GDM1 (cell line): ENCODE measurements at places on chromosomes 6 and 20.
A peak's percentile ranks its signal among the peaks of the same experiment; 100 is the strongest.

DNA sequence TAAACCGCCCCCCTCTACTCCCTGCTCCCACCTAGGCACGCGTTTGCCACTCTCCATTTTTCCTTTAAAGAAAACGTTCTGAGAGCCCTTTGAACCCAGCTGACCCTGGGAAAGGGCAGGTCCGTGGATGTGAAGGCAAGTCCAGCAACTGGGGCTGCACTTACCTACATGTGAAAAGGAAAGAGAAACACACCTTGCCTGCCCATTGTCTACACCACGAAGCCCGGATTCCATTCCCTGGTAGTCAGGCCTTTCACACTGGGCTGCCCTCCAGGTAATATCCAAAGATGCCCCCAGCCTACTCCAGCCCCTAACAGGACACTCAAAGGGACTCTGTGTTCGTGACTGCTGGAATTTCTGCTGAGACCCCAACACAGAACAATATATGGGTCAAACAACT is 94.4 kb downstream of the CD83 start:
- DNase-seq, result no peak

- DNase-seq, result no peak
Measured at GRCh38 chr6:157263146-157263545, 60.2 kb downstream of the TMEM242 start.

DNA sequence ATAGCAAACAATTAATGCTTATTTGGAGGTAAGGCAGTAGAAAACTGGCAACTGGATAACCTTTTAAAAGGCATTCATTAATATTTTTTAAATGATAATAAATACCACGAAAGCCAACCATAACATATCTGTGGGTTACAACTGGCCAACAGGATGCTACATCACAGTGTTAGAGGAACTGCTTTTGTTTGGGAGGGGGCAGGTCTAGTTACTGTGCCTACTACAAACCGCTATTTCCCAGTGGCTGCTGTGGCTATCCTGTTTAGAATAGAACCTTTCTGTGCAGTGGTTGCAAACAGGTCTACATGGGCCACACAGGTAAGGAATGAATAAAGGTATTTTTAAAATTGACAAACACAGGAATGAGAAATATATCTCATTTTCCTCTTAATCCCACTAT is 976 bp downstream of the PIGT start:
- no peak for DNase-seq

DNA sequence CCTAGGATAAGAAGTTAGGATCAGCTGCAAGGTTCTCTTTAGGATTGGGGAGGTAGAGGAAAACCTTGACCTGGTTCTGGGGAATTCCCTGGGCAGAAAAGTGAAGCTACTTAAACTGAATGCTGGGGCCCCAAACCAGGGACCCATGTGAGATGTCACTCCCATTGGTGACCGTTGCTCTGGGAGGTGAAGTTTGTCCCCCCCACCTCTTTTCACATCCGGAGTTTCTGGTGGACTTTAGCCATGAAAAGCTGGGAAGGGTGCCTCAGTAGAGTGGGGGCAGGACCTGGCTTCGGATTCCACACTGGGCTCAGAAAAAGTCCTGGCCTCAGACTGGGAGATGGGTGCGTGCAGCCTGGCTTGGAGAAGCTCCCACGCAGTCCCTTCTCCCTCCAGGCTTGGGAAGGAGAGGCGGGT is 13.2 kb downstream of the TJAP1 start:
- DNase-seq, result no peak

GRCh38 chr20:25470045-25470444 is 62.6 kb downstream of the GINS1 start:
- no peak for DNase-seq

- no peak for DNase-seq
Measured at GRCh38 chr6:130699742-130700141, 127.5 kb upstream of the SMLR1 start.

DNA sequence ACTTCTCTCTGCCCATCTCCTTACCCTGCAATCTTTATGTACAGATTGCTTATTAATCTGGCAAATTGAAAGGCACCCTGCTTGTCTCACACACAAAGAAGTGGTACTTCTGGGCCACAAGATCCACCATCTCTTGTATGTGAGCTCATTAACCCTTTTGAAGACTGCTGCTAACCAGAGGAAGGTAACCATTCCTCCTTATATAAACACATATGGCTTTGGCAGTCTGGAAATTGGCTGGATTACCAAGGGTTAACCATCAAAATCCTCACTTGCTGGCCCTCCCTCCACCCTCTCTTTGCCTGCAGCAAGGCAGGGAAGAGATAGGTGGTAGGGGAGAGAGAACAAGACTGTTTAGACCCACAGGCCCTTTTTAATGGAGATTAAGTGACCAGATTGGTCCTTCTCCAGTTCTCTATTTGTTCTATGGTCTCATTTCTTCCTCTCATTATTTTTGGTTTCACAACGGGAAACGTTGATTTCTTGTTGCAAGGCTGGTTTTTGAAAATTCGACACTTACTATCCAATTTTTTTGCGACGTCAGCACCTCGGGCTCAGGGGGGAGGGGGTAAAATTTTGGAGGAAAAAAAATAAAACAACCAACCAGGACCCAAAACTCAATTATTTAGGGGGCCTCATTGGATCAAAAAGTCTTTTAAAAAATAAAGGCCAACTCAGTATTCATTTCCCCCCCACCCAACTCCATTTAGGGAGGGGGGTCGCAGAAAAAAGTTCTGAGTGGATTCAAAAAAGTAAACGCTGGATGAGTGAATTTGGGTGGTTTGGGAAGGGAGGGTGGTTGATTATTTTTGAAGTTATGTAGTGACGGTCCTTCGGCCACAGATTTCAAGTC is 859 bp downstream of the PPP1R10 start:
- peak; percentile 11 for DNase-seq

DNA sequence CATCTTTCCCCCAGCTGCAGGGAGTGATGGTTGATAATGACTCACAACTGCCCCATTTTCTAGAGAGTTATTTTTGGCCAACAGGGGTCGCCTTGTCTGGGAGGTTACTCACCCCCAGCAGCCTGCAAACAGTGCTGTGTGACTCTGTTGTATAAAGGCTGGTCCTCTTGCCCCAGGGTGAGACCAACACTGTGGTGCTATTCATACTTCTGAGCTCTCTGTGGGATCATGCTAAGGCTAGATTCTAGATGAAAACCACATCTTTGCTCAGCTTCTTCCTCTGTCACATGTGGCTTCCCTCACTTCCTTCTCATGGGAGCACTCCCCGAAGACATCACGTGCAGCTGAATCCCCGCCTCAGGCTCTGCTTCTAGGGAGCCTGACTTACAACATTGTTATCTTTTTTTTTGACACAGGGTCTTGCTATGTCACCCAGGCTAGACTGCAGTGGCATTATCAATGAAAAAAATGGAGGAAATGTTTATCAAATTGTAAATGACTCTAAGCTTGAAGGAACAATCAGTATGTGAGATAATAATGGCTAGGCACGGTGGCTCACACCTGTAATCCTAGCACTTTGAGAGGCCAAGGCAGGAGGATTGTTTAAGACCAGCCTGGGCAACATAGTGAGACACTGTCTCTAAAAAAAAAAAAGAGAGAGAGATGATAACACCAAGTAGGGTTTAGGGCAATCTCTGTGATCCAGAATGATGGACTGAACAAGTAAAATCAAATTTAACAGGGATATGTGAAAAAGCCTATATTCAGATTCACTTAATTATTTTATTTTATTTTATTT is 55.7 kb upstream of the SLC23A2 start:
- peak; percentile 88 for DNase-seq

GRCh38 chr6:135901774-135902524 is 50.4 kb downstream of the PDE7B start:
- no peak for DNase-seq

DNA sequence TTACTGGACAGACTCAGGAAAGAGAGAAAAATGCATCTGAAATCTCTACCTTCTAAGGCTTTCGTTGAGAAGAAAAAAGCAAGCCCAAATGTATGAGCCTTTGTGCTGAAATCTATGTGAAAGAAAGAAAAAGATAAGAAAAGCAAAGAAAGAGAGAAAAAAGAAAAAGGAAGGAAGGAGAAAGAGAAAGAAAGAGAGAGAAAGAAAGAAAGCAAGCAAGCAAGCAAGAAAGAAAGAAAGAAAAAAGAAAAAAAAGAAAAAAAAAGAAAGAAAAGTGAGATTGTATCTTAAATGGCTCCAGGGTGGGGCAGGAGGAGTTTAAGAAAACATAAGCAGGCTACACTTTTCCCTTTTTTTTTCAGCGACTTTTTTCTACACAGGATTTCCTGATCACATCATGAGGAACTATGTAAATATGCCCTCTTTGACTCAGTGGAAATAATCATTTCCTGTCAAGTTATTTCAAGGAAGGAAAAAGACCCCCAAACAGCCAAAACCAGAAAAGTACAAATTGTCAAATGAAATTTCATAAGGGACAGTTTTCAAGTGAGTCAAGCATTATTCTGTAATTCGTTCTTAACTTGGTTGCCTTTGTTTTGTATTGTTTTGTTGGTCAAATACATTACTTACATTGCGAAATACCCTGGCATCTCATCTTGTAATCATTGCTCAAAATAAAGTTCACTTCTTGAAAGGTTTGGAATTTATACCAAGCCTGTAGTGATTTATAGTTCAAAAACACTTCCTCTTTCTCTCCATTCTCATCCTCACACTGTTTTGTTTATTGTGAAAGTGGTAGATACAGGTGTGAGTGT is 79.5 kb upstream of the RNF217 start:
- DNase-seq, result no peak

DNA sequence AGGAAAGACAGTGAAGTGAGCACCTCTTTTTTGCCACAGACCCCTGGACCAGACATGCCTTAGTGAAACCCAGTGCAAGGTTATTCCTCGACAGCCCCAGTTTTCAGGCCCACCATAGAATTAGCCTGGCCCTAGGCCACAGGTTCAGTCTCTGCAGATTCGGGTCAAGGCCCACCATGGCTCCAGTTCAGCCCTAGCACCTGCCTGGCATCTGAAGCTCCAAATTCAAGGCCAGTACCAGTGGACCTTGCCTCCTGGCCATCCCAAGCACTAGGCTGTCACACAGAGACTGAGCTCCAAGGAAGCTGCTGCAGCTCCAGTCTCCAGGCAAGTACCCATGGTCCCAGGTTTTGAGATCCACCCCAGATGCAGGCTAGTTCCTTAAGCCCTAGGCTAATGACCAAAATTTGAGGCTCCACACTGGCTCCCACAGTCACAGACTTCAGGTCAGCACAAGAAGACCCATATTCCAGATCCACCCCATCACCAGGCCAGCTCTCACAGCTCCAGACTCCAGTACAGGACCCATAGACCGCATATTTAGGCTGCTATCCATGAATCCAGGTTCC is 877.5 kb upstream of the ADGRB3 start:
- no peak for DNase-seq

- DNase-seq, result no peak
Measured at GRCh38 chr6:78436335-78436734, 431.0 kb upstream of the IRAK1BP1 start.

- DNase-seq, result no peak
Measured at GRCh38 chr20:61925555-61926252, 140.0 kb downstream of the TAF4 start.

DNA sequence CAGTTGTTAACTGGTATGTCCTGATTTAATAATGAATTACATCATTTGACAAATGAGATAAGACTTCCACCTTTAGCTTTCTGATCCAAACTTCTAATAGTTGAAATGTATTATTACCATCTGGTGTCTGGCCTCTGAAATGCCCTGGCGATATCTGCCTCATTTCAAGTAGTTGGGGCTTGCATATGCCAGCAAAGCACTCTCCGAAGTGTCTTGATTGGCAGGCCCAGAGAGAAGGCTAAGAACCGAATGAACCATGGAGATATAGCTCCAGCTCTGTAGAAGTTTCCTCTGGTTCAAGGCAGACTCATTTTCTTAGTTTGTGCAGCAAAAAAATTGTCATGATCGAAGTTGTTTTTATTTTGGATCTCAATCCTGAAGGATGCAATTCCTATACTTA is 13.4 kb upstream of the HIVEP2 start:
- no peak for DNase-seq

GRCh38 chr20:14553774-14554534 is 216.5 kb upstream of the FLRT3 start:
- DNase-seq, result no peak

DNA sequence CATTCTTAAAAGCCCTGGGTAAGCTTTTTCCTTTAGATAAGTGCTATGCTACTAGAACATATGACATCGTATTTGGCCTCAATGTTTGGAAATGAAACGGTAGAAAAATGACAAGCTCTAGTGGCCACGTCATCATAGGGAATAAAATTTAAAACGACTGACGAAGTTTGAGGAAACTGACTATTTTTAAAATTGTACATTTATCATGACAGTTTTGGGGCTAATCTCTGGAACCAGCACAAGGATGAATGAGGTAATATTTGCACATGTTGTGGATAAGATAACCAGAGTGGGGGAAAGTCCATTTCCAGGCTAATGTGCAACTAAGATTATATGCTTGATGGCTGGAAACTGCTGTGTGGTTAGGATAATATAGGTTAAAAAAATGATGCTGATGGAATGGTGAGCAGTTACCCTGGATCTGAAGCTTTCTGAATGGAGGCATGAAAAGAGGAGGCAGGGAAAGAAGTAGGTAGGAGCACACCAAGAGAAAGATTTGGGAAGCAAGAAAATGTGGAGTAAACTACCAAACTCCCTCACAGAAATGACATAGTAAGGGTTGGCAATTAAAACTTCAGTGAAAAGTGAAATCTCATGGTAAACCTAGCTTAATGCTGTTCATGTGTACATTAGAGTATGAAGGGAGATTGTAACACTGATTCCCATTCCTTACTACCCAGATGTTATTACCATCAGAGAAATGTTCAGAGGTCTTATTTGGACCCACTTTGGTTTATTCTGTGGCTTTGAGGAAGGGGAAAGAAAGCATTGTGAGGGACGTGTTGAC is 42.7 kb upstream of the CEP162 start:
- no peak for DNase-seq

GRCh38 chr6:157711060-157711459 is 112.0 kb upstream of the SNX9 start:
- DNase-seq, result no peak

GRCh38 chr6:158665332-158665731 is 15.5 kb downstream of the SYTL3 start:
- DNase-seq, result no peak

DNA sequence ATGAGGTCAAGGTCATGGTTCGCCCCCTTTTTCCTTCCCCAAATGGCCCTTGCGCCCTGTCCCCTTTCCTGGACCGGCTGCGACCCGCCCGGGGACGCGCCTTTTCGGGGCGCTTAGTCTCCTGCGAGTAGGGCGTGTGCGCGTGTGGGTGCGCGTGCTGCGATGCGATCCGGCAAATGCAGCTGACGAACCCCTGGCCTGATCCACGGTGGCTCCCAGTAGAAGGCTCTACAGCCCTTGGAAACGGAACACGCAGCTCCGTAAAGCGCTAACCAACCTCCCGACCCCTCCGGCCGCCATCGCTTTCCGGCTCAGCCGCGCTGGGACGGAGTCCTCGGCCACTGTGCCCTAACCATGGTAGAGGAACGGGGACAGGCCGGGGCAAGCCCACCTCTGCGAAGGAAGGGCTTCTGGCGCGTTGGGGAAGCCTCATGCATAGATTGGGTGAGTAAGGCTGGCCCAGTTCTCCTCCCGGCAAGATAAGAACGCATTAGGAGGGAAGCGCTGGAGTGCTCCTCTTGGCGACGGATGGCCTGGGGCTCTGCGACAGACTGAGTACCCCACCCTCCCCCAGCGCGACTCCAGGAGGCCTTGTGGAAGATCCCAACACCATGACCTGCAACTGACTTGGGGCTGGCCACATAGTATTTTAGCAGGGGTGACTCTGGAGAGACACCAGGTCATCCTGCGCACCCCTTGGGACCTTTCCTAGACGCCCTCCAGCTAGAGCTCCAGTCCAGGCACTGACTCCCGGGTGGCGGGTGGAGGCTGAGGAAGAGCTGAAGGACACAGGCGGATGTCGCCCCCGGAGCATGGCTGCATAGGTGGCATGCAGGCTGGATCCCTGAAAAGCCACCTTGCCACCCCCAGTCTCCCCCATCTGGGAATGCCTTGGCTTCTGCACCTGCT is 1.1 kb upstream of the SLC4A11 start:
- DNase-seq, result no peak
